CD4-positive, alpha-beta T cell treated with Interferon alpha-2 for 1 hour (primary cell): ENCODE measurements at places on chromosomes 12 and 14.
A peak's percentile ranks its signal among the peaks of the same experiment; 100 is the strongest.

DNA sequence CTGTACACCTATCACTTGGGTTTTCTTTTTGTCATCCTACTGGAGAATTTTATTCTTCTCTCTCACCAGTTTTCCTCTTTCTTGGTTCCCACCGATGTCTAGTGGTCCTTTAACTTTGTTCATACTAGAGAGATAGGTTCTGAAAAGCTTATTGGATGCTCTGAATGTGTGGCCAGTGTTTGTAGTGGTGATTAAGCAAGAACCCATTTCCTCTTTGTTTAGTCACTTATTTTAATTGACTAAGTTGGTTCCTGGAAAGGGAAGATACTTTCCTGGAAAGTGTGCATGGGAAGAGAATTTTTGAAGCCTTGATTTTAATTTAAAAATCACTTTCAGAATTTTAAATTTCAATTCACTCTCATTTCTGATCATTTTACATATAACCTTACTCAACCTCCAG, 127.2 kb downstream of the OTOGL start:
- DNase-seq = no peak

DNA sequence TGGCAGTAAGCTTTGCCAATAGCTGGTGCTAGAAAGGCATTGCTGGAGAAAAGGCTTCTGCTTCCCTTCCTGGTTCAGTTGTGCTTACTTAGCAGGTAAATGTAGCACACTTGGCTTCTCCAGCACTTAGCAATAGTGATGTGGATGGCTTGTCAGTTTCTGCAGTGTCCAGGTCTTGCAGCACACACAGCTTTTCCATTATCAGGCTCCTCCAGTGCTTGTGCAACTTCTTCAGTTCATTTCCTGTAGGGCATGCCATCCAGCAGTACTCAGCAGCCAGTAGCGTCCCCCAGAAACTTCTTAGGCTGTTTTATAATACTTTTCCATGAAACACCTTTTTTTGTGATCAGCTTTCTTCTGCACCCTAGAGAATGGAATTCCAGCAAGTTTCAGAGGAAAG, 154.6 kb downstream of the SLC6A15 start:
- no peak for DNase-seq

GRCh38 chr12:15276088-15276698, 46.1 kb upstream of the PTPRO start:
- DNase-seq = no peak

- DNase-seq = no peak
Measured at GRCh38 chr14:99945732-99946651, 119.2 kb upstream of the EVL start.

DNA sequence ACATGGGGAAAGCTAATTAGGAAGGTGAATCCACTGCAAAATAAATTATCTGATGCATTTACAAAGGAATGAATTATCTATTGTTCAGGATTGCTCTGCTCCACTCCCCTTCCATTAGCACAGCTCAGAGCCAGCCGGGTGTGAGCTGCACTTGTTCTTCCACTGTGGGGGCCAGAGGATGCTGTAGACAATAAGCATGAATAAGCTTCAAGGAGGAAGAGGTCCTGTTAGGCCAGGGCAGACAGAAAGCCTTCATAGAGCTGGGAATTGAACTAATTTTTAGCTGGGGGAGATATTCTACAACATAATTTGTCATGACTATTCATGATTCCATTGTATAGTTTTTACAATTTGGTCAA, 137.6 kb upstream of the MAX start:
- no peak for DNase-seq

DNA sequence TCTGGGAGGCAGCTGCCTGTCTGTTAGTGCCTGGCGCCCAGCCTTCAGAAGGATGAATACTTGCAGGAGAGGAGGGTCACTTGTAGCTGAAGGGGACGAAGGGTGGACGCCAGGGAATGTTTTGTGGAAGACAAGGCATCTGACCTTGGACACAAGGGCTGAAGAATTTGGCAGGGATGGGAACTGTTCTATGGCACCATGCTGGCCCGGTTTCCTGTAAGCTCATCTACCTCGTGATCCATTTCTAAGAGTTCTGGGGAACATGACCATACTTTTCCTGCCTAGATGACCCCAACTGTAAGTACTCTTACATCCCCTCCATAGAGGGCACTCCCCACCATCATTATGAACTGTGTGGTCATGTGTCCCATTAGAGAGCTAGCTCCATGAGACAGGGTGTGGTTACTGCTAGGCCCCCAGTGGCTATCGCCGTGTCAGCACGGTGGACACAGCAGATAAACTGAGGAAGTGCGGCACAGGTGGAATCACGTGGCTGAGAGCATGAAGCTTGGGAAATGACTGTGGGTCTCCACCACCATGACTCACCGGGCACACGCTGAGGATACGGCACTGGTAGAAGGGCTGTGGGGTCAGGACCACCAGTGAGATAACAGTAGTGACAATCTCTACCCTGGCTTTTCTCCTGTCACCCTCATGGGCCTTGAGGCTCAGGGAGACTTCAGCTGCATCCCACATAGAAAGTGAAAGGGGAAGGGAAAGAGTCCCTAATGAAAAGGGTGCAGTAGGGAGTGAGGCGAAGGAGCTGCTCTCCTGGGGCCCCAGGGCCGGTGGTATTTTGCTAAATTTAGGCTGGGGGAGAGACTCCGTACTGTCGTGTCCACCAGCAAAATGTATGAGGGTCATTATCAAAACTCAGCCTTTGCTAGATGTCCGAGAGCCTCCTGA, 252.6 kb downstream of the FOXN3 start:
- no peak for DNase-seq

- DNase-seq = peak; percentile 27
Measured at GRCh38 chr12:69239922-69240630, 707 bp downstream of the CPSF6 start.

GRCh38 chr12:92827836-92828431, 101.2 kb downstream of the EEA1 start:
- peak; percentile 20 for DNase-seq

GRCh38 chr12:96104566-96104965, 69.2 kb upstream of the LTA4H start:
- no peak for DNase-seq

DNA sequence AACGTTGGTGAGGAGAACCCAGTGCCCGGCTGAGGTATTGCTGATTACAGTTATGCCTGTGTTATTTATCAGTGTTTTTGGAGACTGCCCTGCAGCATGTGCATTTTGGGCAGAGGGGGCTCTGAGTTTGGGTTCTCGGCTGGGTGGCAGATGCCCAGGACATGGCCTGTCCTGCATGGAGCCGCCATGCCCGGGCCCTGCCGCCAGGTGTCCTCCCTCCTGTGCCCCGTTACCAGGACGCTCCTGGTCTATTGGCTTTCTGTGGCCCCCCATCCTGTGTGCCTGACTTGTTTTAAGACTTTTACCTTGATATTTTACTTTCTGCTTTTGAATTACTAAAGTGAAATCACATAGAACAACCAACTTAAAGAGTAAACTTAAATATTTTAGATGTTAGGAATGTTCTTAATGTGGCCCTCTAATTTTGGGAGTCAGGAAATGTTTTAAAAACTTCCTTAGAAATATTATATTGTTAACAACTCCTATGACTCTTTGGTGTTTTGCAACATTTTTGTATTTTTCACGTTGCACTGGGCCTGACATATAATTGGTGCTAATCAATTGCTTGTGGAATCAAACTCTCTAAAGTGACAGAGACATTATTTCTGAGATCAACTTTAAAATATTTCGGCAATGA, 51.8 kb downstream of the PRIMA1 start:
- no peak for DNase-seq

- DNase-seq = no peak
Measured at GRCh38 chr12:1466481-1467154, 127.8 kb downstream of the FBXL14 start.

GRCh38 chr14:22297376-22297775, 291.6 kb downstream of the DAD1 start:
- DNase-seq = no peak

DNA sequence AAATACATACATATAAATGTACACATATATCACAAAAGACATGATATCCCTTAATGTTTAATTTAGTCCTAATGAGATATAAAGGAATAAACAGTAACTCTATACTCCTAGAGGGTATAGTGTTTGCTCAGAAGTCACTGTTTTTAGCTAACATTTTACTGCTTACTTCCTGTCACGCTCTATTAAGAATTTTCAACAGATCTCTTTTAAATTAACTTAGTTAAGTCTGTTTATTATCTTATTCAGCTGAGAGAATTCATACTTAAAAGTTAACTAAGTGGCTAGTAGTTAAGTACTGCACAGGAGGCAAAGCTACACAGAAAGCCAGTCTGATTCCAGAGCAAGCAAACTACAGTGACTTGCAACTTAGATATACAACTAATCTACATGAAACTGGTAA, 39.9 kb downstream of the GXYLT1 start:
- DNase-seq = no peak

DNA sequence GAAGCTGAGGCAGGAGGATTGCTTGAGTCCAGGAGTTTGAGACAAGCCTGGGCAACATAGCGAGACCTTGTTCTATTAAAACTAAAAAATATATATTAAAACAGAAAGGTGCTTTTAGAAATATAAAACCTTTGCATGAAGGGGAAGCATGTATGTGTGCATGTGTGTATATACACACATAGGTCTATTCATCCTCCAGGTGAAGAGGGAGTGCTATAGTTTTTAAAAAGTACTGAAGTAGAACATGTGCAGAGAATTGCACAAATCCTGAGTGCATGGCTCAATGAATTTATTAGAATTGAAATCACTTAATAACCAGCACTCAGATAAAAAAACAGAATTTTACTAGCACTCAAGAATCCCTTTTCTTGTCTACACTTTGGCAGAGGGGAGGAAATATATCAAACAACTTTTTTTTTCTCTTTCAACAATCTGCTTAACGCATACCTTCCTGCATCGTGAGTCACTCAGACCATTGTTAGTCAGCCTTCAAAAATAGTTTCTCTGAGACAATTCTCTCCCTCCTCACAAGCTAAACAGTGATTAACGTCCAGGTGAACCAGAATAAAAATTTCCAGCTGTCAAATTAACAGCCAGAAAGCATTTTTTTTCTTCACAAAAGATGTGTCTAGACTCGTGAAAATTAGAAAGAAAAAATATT, 17.7 kb upstream of the NEDD1 start:
- no peak for DNase-seq

GRCh38 chr14:69854598-69854997, 24.6 kb upstream of the SMOC1 start:
- no peak for DNase-seq
